GM13977 (cell line): ENCODE measurements at places on chromosomes 5 and 9.

DNA sequence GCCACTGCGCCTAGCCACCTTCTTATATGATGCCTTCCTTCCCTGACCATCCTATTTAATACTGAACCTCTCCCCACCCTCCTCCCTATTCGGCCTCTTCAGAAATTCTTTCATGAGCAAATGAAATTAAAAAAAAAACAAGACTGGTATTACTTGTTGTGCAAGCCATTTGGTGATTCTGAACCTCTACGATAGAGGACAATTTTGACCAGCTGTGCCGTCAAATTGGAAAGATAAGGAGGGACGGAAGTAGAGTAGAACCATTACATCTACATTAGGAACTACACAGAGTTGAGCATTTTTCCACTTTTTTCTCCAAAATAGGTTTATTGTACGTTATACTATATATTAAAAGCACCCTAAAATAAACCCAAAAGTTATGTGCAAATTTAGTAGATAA is 2.9 kb downstream of the DHX29 start:
- DNase-seq: no peak

GRCh38 chr5:96317945-96318344 is 115.1 kb downstream of the PCSK1 start:
- DNase-seq: no peak

DNA sequence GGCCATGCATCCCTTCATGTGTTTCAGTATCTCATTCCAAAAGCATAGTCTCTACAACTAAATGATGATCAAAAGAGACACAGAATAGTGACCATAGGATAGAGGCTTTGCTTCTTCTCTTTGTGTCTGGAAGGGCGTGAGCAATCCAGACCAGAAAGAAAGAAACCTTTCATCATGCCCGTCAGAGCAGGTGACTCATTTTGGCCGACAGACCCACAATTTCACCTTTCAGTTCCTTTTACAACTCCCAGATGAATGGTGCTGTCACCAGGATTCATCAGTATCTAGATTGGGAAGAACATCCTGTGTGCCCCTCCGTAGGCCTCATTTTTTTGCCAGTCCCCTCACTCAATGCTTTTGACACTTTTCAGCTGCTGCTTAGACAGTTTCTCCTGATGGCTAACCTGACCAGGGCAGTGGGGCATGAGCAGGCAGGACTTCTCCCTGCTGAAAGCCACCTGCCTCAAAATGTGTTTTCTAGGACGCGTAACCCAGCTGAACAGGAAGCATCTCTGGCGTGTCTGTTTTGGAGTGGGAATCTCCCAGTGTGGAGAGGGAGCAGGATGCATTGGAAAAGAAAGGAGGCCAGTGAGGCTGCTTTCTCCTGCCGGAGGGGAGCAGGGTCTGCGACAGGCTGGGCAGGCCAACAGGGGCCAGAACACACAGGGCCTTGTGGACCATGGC is 21.2 kb downstream of the ABLIM3 start:
- DNase-seq: no peak

DNA sequence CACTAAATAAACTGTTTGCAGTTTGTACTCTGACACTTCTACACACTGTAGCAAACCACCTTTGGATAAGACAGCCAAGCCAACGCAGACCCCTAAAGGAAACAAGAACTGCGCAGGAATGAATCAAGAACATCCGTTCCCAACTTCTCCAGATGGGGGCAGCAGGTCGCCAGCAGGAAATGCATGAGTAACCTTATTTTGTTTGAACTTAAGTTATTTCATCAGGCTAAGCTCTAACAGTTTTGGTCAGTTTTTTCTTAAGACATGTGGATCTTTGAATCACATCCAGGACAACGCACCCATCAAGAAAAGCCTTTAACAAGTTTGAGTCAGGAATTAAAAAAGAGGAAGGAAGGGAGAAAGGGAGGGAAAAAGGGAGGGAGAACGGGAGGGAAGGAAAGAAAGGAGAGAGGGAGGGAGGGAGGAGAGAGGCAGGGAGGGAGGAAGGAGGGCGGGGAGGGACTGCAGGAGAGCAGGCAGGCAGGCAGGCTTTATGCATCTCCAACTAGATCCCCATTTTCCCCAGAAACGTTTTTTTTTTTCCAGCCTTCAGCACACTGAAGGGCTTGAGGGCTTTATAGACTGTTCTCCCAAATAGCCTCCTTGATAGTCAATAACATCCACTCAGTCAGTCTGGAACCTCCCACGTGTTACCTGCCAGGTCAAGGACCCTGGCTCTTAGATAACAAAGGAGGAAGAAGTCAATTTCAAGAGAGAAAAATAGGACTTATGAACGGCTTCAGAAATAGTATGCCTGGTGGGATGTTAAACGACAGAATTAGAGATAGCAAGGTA is 22.2 kb downstream of the BHMT start:
- peak; percentile 68 for DNase-seq

GRCh38 chr5:19104948-19105347 is 883.1 kb downstream of the CDH18 start:
- no peak for DNase-seq

DNA sequence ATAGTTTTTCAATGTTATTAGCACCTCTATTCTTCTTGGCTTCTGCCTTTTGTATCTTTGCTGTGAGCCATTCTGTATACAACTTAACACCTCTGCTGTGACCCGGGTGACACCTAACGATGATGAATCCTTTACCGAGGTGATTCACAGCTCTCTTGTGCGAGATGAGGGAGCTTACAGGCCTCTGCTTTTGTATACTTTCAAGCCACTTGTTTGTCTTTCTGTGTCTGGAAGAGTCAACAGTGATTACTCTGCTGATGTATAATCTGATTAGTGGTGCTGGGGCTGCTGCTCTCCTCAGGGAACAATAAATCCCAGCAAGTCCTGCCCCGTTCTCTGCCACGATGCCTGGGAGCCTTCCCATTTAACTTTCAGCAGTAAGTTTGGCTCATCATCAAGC is 442.9 kb upstream of the SGCD start:
- DNase-seq: no peak

- no peak for DNase-seq
Observed at GRCh38 chr9:16773116-16773515, 97.4 kb downstream of the BNC2 start.

DNA sequence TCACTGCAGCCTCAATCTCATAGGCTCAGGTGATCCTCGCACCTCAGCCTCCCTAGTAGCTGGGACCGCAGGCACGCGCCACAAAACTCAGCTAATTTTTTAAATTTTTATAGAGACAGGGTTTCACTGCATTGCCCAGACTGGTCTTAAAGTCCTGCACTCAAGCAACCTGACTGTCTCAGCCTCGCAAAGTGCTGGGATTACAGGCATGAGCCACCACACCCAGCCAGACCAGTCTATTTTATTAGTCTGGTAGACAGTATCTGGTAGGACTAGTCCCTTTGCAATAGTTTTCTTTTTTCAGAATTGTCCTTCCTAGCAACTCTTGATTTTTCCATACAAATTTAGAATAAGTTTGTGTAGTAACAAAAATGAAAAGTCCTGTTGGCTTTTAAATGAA is 14.1 kb upstream of the GPR150 start:
- DNase-seq: no peak

DNA sequence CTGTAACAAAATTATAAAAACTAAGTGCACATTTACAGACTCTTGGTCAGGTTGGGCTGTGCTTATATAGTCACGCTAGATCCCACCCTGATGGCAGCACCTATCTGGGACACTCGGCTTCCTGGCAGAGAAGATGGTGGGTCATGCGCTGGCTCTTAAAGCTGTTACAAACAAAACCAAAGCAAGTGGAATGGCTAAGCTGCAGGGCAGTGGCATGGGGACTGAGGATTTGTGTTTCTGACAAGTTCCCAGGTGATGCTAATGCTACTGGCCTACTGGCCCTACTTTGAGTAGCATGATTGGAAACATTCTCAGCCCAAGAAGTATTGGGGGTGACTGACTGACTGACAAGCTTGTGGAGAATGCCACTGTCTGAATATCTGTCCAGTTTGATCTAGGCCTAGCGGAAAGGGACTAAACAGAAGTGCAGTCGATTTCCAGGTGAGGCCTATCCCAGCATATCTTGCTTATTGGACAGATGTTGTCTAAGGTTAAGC is 8.3 kb downstream of the BTF3 start:
- no peak for DNase-seq

DNA sequence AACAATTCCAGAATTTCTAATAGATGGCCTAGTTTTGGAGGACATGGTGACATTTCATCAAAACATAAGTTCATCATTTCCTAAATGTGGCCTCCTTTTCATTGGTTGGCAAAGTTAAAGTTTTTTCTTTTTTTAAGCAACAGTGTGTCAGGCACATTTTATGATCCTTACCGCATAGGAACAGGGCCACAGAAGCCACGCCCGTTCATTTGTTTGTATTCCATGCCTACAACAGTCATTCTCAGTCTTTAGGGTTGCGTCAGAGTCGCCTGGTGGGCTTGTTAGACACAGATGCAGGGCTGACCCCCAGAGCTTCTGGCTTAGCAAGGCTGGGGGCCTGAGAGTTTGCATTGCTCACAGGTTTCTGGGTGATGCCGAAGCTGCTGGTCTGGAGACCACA is 130.2 kb downstream of the HSD17B3 start:
- DNase-seq: no peak

DNA sequence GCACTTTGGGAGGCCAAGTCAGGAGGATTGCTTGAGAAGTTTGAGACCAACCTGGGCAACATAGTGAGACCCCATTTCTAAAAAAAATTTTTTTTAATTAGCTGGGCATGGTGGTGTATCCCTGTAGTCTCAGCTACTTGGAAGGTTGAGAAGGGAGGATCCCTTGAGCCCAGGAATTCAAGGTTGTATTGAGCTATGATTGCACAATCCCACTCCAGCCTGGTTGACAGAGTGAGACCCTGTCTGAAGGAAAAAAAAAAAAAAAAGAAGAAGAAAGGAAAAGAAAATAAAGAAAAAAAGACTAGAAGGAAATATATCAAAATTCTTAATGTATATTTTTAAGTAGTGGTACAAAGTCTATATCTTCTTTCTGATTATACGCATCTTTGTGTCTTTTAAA is 28.8 kb upstream of the PCDHB1 start:
- no peak for DNase-seq

- no peak for DNase-seq
Observed at GRCh38 chr5:23977997-23978396, 470.6 kb downstream of the PRDM9 start.
